ENCODE measurements at places on chromosomes 3 and 15.
A peak's percentile ranks its signal among the peaks of the same experiment; 100 is the strongest.

DNA sequence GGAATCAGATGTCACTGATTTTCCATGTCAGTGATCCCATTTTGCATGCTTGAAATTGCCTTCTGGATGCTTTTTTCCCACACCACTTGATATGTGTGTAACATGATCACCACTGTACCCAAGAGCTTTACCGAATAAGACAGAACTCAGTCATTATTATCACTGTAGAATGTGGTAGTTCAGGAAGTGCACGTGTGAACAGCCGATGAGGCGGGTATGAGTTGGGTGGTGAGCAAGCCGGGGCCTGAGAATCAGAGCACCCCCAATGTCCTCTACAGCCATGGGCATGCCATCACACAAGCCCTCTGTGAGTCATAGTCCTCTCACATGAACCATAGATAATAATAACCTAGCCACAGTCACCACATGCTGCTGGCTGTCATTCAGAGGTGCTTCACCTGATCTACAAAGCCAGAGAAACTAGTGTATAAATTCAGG, 470.8 kb downstream of the SOX2 start:
- DNase-seq = no peak

GRCh38 chr15:70098461-70099166, 897 bp upstream of the TLE3 start:
- DNase-seq = peak; percentile 11

- DNase-seq = no peak
These were observed 16.2 kb upstream of the PSTPIP1 start for GRCh38 chr15:76978522-76979330.

GRCh38 chr3:34367521-34367920, 569.1 kb downstream of the PDCD6IP start:
- no peak for DNase-seq

DNA sequence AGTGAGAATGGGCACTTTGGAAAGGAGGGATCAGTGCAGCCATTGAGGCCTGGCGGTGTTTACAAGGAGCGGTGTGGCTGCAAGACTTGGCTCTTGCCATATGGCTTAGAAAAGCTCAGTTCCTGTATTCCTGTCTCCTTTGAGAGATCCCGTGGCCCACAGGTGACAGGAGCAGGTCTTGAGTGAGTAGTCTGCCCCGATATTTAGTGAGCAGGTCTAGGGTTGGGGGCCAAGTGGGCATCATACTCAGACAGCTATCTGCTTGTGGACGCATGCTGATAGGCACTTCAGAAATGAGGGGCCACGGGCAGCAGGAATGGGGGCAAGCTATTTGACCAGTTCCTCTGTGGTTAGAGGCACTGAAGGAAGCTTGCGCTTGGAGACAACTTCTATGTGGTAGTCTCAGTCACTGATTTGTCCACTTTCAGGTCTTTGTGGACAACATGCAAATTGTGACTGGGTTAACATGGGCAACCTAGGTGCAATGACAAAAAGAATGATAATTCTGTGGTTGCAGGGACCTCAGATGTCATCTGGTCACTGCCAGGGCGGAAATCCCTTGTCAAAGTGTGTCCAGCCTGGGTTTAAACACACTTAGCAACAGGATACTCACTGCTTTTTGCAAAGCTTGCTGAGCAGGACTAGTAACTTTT, 1.1 kb downstream of the TMED3 start:
- DNase-seq = no peak

DNA sequence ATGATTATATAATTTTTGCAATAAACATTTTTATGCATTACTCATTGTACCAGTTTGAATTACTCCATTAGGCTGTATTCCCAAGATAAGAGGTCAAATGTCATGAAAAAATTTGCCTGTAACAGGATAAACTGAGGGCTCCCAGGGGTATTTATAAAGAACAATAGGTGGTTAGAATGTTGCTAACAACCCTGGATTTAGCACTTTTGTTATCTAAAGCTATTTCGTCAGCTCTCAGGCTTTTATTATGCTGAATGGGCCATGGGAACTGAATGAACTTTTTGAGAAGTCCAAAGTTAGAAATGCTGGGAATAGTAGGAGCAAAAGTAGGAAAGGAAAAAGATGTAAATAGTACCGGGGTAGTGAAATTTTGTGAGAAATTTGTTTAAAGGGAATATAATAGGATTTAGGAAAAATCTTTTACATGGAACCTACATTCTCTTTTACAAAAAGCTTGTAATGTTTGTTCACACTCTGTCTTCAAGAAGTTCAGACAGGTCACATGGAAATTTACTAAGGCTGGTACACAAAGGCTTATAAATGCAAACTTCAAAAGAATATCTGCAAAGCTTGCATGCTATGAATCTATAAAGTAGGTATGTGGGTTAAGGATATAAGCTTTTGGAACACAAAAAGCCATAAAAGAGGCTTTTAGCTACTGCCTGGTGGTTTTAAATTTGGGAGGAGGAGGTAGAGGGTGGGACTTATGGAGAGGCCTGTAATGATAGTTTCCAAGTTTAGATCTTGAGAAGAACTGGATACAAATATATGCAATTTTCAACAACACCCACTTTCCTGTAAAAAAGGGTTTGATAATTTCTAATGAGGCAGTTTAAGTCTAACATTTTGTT, 445.8 kb upstream of the NAALADL2 start:
- no peak for DNase-seq

DNA sequence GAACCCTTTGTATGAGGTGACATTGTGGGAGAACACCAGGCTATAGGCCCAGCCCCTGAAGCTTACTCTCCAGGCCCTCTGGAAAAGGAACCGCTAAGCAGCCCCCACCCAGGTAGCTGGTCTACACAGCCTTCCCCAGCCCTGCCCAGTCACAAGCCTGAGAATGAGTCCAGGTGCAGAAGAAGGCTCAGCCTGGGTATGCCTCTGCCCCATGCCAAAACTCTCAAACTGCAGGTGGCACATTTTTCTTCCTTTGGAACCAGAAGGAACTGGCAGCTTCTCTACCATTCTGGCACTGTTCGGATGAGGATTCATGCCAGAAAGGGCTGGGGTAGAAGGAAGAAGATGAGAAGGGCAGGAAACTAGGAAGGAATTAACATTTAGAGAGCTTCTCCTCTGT, 23.7 kb upstream of the TBC1D21 start:
- DNase-seq = no peak

DNA sequence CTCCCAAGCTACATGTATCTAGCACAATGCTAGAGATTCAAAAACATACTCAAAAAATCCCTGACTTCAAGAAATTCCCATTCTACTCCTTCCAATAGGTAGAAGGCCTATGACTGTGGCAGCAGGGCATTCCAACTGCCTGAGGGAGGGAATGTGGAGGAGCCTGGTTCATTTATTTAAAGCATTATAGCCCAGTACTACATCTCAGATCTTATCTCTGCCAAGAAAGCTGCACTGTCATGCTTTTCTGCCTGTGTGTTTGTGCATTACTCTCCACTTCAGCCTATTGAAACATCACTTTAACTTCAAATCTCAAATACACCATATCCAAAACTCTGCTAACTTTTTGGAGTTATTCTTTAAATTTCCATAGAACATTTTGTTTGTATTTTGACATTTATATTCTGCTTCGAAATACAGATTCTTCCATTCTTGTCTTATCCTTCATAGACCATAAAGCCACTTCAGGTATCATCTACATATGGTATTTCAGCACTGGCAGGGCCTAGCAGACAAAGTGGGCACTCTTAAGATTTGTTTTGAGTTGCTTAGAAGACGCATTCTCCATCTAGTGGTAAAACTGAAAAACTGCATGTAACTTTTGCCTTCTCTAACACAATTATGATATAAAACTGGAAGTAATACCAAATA, 59.1 kb upstream of the NEDD4 start:
- DNase-seq = no peak

GRCh38 chr3:129121016-129121791, 400 bp downstream of the RAB43 start:
- peak; percentile 36 for DNase-seq
